ENCODE measurements at places on chromosomes 1 and 21.
A peak's percentile ranks its signal among the peaks of the same experiment; 100 is the strongest.

- DNase-seq, result no peak
These were observed 55.1 kb upstream of the ZNF281 start for GRCh38 chr1:200464784-200465400.

DNA sequence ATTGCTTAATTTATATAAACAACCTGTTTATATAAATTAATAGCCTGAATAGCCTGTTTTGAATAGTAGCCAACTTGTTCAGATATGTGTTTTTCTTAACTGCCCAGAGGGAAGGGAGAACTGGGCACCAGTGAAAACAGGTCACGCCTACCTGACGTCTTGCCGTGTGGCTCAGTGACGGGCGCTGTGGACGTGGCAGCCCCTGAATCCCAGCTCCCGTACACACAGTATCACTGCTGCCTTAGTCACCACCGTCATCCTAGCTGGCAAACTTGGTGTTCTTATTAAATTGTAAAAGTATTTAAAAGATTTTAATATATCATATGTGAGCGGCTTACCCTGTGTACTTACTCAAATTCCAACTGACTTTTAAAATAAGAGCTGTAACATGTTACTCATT is 35.4 kb upstream of the TRAPPC10 start:
- DNase-seq, result no peak

- peak; percentile 86 for DNase-seq
These were observed 30.3 kb downstream of the UBASH3A start for GRCh38 chr21:42433946-42434551.

DNA sequence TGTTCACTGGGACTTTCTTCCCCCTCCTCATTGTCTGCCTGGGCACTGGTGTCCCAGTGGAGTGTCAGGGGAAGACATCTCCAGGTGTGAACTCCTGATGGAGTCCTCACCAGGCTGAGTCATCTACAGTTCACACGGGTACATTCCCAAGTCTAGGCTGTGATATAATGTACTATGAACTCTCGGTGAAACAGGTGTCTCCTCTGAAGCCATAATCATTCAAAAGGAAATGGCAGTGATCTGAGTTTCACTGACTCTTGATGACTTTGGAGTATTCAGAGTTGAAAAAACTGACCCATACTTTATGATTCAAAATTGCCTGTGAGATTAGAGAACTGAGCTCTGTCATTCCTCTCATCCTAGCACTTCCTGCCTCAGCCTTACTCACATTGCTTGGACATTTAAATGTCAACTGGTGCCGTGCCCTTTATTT is 9.1 kb downstream of the LAMC2 start:
- DNase-seq, result peak; percentile 81

DNA sequence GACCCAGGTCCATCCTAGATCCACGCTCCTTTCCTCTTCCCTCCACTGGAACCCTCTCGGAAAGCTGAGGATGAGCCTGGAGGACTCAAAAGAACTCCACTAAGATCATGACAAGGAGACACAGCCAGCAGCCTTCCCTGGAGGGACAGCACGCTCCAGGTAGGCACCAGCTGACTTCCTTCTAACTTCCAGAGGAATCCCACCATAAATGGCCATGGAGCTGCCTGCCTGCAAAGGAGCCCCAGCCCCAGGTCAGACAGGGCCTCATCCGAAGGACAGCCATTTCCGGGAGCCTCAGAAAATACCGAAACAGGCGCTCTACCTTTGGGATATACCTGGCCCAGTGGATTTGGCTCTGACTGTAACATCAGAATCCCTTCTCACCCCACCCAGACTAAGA is 4.1 kb downstream of the SH3BP5L start:
- DNase-seq, result no peak

- DNase-seq, result no peak
These were observed 11.3 kb upstream of the ADGRB2 start for GRCh38 chr1:31775210-31775999.

DNA sequence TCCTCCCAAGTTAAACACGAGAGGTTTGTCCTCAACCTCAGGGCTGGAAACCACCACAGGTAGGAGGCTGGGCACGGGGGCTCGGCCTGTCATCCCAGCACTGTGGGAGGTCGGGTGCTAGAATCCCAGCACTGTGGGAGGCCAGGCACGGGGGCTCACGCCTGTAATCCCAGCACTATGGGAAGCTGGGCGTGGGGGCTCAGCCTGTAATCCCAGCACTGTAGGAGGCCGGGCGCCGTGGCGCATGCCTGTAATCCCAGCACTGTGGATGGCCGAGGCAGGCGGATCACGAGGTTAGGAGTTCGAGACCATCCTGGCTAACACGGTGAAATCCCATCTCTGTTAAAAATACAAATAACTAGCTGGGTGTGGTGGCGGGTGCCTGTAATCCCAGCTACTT is 6.7 kb upstream of the CDK11A start:
- no peak for DNase-seq

- DNase-seq, result no peak
These were observed 107.4 kb downstream of the GIPC2 start for GRCh38 chr1:78153092-78153736.

DNA sequence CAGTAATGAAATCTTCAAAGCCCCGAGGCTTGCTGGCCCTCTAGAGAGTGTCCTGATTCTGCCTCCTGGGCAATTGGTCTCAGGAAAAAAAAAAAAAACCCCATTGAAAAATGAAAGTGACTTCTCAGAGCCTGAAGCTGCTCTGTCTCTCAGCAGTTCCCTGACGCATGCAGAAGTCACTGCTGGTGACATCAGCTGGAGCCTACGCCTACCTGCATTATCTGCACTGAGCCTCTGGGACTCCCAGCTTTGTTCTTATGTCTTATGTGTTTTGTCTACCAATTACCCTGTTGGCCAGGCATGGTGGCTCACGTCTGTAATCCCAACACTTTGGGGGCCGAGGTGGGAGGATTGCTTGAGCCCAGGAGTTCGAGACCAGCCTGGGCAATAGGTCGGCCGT is 10.1 kb upstream of the SLC25A33 start:
- DNase-seq, result peak; percentile 13

DNA sequence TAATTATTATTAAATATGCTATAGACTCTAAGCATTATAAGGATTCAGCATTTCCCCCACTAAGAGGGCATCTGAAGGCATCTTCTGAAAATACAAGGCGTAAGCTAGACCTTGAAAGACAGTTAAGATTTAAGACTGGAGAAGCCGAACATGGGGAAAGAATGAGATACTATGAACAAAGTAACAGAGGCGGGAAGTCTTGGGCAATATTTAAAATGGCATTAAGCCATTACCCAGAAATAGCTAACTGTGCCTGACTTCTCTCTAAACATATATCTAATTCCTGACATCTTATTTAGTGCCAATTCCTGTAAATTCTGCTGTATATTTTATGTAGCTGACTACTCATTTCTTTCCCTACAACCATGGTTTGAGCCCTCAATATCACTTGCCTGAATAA is 20.9 kb downstream of the DPH5 start:
- DNase-seq, result peak; percentile 15

DNA sequence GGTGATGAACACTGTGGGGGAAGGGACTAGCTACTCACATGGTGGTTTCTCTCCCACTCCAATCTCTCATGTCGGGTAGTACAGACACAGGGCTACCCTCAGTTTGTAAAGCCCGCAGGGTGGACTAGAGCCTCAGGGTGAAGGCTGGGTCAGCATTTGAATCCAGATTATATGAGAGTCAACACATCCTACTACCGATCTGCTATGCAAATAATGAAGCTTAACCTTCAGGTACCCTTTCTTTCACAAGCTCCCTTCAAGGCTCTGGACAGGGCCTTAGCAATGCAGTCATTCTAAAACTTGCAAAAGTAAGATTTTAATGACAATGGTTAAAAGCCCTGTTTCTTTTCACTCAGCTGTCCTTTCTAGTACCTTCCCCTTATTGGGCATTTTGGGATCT is 5.5 kb upstream of the ZBED6 start:
- DNase-seq, result no peak

DNA sequence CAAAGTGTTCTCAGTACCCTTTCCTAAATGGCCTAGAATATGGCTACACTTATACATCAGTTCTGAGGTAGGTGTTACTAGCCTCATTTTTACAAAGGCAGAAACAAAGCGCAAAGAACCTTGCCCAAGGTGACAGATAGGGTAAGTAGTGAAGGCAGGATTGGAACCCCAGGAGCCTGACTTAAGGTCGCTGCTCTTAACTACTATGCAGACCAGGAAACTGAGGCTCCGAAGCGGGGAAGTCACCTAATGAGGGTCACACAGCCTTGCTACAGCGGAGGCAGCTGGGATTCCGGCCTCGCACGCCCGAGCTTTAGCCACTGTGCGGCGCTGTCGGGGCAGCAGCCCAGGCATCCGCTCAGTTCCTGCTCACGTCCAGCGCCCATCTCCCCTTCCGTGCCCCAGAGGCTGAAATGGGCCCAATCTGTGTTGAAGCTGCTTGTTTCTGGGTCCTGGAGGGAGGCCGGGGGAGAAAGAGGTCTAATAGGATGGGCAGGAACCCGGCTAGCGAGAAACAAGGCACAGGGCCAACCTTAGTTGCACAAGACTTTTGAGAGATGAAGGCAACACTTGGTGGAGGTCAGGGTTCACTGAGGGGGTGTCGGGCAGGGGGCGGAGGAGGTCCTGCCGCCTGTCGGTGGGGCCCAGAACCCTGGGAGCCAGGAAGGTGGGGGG is 1.4 kb upstream of the FOXD2 start:
- DNase-seq, result peak; percentile 54

- peak; percentile 98 for DNase-seq
These were observed 2.0 kb upstream of the TNFSF18 start for GRCh38 chr1:173052681-173053196.

- peak; percentile 18 for DNase-seq
These were observed 18.2 kb upstream of the DPH5 start for GRCh38 chr1:101043776-101044175.

- DNase-seq, result no peak
These were observed 1124.3 kb downstream of the AMY1C start for GRCh38 chr1:104874044-104874443.

DNA sequence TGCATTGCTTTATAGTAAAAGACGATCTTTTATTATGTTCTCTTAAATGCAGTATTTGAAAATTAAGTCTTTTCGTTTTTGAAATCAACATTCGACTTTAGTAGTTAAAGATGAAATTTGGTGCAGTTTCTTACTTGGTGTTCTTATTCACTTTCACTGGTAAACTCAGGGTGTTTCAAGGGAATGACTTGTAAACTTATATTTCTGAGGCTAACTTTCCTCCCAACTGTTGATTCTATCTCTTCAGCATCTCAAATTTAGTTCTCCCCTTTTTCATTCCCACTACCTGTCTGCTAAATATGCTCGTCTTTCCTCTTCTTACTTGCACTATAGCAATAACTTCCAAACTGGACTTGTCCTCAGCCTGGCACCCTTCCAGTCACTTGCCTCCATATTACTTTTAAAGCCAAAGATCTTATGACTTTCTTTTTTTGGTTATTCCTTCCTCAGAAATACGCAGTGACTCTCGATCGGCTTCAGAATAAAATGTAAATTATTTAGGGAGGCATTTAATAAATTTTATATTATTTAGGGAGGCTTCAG is 988 bp downstream of the SLC35A3 start:
- DNase-seq, result peak; percentile 13

DNA sequence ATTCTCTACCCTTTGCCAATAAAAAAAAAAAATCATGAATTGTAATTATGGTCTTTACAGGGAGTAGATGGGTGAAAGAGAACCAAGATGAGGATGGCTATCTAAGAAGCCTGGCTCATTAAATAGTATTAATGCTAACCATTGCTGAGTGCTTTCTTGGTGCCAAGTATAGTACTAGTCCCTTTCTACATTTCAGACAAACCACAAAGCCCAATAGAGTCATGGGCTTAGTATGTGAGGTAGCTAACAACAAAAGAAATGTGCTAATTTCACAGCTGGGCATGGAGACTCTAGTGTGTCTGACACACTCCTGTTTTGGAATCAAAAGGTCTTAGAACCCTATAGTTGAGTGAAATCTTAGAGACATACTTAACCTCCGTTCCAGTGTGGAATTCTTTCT is 84.5 kb upstream of the ESRRG start:
- peak; percentile 39 for DNase-seq

DNA sequence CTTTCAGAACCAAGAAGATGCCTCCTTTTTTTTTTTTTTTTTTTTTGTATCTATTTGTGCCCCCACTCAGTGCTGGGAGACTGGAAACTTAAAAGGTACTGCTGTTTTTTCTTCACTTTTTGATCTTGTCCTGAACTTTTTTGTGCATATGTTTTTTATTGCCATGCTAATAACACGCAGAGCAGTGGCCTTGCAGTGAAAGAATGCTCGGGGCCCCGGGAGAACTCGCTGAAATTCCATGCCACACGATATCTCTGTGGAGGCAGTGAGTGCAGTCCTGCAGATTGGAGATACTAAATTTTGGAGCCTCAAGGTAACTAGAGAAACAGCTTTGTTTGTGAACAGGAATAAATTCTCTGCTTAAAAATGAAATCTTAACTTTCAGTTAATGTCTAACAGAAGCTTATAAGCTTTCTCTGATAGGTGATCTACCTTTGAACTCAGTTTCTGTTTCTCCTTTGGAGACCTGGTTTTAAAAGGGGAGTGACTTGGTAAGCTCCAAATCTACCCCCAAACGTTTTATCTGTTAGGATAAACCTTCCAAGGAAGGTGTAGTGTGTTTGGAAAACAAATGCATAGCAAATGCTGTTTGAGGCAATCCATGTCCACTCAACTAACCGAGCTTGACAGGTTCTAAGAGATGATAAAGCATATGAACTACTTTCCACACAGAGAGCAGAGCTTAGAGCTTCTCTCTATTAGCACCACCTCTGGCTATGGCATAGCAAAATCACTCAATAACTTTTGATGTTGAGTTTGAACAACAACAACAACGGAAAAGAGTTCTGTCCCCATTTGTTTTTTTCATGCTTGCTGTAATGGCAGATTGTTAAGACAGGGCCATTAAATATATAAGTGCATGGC is 113.7 kb upstream of the PLXNA2 start:
- no peak for DNase-seq

GRCh38 chr1:87820668-87821334 is 492.1 kb downstream of the LMO4 start:
- no peak for DNase-seq

- no peak for DNase-seq
These were observed 75.6 kb downstream of the SYT6 start for GRCh38 chr1:114078116-114078515.

DNA sequence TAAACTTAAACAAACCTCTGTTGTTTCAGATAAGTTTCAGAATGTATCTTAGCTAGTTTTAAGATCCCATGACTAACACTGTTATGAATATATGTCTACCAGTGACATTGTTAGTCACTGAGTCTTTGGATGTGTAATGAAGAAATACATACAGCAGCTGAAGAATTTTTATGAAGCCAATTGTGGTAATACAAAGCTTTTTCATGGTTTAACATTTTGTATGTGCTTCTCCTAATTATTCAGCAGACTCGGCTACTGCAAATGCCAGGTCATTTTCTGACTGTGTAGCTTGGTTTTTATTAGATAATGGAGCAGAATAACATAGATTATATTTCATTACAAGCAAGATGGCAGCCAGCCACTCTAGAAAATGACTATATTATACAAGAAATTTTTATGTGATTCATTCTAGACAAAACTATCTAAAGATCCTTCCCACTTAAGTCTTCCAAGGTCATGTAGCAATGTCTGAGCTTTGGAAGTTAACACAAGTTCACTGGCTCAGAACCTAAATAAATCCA is 147.8 kb downstream of the TNFSF18 start:
- DNase-seq, result peak; percentile 83

GRCh38 chr1:171646249-171646560 is 6.3 kb downstream of the MYOC start:
- DNase-seq, result no peak
